RWPE2 (cell line): ENCODE measurements at places on chromosomes 5 and 9.

DNA sequence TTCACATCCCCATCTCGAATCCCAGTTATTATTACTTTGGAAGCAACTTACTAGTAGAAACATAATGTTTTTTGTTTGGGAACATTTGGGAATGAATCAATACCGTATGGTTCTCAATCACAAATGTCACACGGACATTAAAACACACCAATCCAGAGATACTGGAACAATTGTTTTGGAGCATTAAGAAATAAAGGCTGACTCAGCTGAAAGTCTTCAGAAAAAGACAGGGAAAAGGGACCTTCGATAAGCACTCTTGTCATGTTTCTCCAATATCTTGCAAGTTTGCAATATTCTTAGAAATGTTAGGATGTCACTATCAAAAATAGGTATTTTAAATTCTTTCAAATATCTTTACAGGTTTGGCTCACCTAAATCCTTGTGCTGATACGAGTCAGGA, 362.4 kb downstream of the CETN3 start:
- no peak for DNase-seq

- DNase-seq = no peak
These were observed 158.7 kb downstream of the ARRDC3 start for GRCh38 chr5:91224456-91224855.

- DNase-seq = no peak
These were observed 22.6 kb downstream of the PTGS1 start for GRCh38 chr9:122393284-122393983.

DNA sequence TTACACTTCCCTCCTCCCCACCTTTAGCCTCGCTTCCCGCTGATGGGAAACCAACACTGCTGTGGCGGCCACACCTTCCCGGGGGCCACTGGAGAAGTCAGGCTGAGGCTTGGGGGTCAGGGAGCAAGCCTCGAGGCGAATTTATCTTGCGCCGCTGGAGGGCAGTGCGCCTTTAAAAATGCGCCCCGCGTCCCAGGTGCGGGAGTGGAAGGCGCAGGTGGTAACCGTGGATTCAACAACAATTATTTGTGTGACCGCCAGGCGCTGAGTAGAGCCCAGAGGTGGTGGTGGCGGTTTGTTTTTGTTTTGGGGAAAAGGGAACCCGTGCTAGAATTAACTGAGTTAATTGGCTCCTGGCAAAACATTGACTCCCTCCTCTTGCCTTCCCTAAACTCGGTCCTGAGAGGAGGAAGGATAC, 1.1 kb downstream of the CFAP77 start:
- DNase-seq = no peak

DNA sequence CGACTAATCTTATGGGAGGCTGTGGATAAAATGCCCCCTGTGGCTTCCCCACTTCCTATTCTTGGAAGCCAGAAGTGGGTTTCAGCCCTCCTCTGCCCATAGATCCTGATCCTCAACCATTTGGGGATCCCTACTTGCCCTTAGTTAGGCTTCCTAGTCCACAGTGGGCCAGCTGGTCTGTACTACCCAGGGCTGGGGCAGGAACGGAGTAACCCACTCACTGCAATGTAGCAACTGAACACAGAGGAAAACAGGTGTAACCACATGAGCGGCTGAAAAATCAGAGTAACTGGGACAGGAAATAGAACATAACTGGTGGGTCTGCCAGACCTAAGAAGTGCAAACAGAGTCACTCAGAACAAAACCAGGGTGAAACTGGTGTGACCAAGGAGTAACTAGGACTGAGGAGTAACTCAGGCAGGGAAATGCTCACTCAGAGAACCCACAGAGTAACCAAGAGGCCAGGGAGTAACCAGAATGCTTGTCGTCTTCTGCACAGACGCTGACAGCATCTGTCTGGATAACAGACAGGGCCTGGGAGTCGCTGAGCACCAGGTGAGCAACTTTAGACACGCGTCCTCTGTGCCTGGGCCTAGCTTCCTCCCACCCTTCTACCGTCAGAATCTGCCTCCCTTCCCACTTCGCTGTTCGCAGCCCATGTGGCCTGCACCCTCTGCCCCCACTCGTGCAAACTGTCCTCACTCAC, 1.0 kb downstream of the AQP3 start:
- no peak for DNase-seq

- no peak for DNase-seq
These were observed 47.9 kb downstream of the TNFSF15 start for GRCh38 chr9:114757984-114758383.

GRCh38 chr5:96035796-96036195, 74.1 kb upstream of the ELL2 start:
- DNase-seq = no peak

DNA sequence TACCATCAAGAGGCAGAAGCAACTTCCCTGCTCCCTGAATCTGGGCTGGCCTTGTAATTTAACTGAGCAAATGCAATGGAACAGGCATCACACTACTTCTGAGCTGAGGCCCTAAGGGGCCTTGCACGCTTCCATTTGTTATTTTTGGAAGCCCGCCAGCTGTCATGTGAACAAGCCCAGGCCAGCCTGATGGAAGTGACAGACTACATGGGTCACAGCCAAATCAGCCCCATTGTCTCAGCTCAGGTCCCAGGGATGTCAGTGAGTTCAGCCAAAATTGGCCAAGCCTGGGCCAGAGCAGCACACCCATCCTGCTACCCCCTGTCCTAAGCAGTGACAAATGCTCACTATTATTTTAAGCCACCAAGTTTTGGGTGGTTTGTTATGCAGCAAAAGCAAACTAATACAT, 72.8 kb downstream of the PRRT1B start:
- no peak for DNase-seq

- no peak for DNase-seq
These were observed 22.5 kb upstream of the FAM120AOS start for GRCh38 chr9:93475856-93476255.

DNA sequence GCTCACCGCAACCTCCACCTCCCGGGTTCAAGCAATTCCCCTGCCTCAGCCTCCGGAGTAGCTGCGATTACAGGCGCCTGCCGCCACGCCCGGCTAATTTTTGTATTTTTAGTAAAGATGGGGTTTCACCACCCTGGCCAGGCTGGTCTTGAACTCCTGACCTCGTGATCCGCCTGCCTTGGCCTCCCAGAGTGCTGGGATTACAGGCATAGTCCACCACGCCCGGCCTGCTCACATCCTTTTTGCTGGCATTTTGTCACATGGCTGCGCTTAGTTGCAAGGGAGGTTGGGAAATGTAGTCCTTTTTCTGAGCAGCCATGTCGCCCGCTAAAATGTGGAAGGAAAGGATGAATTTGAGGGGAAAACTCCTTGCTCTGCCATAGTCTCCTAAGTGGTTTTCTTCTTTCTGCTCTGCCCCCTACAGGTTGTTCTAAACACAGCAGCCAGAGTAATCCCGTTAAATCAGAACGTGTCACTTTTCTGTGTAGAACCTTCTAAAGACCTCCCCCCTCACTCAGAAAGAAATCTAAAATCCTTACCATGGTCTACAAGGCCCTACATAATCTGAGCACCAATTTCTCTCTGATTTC, 57.8 kb upstream of the HSPA9 start:
- peak; percentile 37 for DNase-seq

DNA sequence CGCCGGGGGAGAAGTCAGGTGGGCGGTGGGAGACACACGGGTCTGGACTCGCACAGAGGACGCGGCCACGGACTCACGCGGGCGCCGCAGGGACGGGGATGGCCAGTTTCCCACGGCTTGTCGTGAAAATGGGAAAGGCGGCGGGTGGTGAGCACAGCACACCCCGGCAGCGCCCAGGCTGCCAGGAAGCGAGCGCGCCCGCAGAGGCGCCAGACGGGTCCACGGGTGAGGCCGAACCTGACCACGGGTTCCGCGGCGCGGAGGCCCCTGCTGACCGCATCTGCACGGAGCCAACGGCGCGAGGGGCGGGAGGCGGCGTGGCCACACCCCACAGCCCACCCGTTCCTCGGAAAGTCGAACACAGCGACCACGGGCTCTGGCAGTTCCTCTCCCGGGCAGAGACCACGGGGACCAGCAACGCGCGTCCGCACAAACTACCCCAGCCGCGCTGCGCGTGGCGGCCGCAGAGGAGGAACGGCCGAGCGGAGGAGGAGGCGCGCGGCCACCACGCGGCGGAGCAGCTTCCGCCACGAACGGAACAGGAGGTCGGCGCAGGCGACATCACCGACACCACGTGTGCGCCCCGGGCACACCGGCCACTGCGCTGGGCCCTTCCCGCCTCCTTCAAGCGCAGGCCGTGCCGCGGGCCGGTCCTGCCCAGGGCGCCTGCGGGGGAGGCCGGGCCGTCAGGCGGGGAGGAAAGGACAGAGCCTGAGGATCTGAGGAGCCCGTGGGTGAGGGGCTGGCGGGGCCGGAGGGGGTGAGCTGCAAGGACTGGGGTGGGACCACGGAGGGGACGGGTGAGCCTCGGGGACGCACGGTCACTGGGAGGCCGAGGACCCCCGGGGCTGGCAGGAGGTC, 5.6 kb downstream of the EXD3 start:
- DNase-seq = peak; percentile 65

DNA sequence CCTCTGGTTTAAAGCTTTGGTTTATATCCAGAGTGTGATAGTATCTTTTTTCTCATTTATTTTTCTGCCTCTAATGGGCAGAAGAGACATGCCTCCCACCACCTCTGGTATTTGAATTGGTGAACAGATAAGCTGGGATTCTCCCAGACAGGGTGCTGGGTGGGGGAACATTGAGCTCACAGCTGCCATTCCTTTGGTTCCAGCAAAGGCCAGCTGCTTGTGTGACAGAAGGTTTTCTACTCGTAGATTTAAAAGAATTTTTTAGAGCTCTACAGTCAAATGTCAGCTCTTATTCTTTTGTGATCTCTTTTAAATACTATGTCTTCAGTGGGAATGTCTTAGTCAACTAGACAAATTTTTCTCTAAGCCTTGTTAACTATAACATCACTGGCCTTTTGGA, 54.7 kb upstream of the ADAMTS16 start:
- DNase-seq = no peak

GRCh38 chr9:34171753-34172535, 6.9 kb upstream of the UBAP1 start:
- DNase-seq = no peak

GRCh38 chr5:149948993-149949392, 4.4 kb upstream of the PDE6A start:
- no peak for DNase-seq

DNA sequence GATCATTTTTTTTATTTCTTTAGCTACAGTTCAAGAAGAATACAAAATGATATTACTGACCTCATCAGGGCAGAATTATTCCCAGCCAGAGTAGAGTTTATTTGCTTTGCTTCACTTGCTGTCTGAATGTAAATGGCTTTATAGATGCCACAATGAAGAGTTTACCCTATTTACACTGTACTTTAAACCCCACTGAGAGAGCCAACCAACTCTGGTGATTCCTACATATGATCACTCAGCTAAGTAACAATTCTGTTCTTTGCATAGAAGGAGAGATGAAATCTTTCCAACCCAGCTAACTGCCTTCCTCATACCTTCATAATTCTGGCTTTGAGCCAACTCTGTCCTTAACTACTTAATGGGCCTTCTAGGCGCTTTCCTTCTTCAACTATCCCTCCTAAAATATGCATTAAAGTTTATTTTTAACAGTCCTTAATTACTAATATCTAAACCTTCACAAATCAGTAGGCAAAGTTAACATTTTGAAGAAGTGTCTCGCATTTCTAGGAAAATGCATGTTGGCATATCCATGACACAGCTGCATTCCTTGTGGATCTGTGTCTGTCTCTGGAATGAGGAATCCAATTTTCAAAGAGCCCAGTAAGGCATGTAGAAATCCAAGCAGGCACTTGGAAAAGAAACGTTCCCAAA, 284.8 kb upstream of the GRAMD2B start:
- DNase-seq = no peak

GRCh38 chr5:122805481-122805880, 30.6 kb downstream of the SNX2 start:
- no peak for DNase-seq

GRCh38 chr5:39131210-39132127, 57.3 kb upstream of the RICTOR start:
- no peak for DNase-seq

GRCh38 chr5:176739461-176740051, 70.8 kb upstream of the UNC5A start:
- DNase-seq = peak; percentile 62

DNA sequence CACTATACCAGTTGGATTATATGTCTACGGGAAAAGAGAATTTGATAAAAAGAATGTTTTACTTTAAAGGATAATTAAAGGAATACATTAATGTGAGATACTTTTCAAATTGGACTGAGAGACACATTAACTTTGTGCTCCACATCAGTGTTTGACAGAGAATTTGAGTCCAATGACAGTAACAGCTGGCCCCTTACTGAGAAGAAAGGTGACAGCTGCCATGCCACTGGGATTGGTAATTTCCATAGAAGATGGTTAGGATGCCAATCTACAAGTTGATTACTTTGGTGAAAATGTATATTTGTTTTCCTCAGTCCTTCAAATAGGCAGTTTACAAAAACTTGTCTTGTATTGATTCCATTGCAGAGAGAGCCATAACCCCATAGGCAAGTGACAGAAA, 578.4 kb downstream of the SLCO4C1 start:
- DNase-seq = no peak

DNA sequence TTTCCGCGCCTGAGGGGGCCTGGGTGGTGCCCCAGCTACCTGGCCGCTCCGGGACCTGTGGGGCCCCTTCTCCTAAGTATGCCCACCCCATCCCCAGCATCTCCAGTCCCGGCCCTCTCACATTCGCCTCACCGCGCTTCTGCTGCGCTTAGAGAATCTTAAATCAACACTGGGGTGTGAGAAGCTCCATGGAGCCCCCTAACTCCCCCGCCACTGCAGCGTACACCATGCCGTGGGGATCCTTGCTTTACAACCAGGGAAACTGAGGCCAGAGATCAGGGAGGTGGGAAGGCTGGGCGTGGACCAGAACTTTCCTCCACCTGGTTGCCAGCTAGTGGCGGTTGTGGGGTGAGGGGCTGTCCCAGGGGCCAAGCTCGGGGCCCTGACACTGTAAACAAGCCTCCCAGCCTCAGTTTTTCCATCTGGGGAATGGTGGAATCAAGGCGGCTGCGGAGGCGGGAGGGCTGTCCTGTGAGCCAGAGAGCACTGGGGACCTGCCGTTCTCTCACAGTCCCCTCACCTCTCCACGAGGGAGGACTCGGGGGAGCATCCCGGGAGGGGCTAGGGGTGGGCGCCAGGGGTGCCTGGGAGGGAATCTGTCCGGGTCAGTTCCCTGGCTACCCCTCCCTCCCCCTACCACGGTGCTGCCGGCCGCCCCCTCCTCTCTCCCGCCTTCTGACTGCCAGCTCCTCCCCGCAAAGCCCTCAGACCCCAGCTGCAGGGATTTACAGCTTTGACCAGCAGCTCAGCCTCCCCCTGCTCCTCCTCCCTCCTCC, 161.2 kb downstream of the C9orf50 start:
- DNase-seq = no peak

- DNase-seq = no peak
These were observed 2403.7 kb upstream of the C9orf72 start for GRCh38 chr9:29976981-29977380.

DNA sequence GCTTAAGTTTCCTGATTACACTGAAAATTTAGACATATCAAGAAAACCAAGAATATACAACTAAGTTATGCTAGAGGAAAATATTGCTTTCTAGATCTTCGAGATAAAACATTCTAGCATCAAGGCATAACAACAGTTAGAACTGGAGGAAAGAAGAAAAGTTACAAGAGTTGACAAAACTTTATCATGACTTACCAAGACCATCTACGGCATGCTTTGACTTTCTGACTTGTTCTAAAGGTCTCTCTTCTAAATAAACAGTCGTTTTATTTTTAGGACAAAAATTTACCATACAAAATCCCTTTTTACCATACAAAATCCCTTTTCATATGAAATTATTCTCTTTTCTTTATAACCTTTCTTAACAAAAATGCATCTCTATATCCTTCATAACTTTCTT, 1110.1 kb upstream of the CDH10 start:
- DNase-seq = no peak

GRCh38 chr9:97365634-97366033, 46.3 kb upstream of the TDRD7 start:
- no peak for DNase-seq

- no peak for DNase-seq
These were observed 14.7 kb upstream of the ADRB2 start for GRCh38 chr5:148811756-148812155.
